ENCODE measurements at places on chromosomes 3 and 15.

- no peak overlapping the region for H3K4me3 ChIP-seq
- H3K36me3 ChIP-seq = no peaks in the 10 kb centered on the region
- no peaks in the 10 kb centered on the region for H3K4me1 ChIP-seq
- no peak overlapping the region for H3K27ac ChIP-seq
- DNase-seq = no peak
Observed at GRCh38 chr3:98657457-98657856, 64.0 kb upstream of the CPOX start.

GRCh38 chr15:55799291-55800212 is 56.6 kb upstream of the PRTG start:
- no peak for DNase-seq
- no peaks in the 10 kb centered on the region for H3K36me3 ChIP-seq
- H3K4me1 ChIP-seq = no peaks in the 10 kb centered on the region
- H3K27me3 ChIP-seq = no peaks in the 10 kb centered on the region
- H3K27ac ChIP-seq = no peak overlapping the region

DNA sequence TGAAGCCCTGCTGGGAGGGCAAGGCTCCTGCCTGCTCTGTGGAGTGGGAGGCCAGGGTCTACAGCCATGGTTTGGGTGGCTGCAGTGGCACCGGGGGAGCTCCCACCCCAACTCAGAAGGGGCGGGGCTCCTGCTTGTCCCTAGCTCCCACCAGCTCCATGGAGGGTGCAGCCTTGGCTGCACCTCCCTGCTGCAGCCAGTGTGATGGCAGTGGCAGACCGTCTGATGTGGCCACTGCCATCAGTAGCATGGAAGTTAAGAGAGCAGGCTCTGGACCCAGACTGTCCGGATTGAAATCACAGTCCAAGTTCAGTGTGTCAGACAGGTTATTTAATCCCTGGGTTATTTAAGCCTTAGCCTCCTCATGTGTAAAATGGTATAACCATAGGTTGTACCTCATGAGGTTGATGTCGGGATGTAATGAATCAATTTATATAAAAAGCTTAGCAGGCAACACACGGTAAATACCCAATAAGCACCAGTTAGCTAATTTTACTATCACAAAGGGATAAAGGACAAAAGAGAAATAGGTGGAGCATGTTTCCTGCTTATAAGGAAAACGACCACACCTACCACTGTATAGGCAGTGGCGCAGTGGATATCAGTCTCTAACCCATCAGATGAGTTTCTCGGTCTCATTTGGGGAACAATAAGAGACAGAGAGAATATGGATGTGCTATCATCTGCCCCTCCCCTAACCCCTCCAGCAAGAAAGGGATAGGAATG is 13.1 kb upstream of the NR1I2 start:
- no peak for DNase-seq
- no peaks in the 10 kb centered on the region for H3K36me3 ChIP-seq
- H3K4me3 ChIP-seq = no peak overlapping the region
- H3K27me3 ChIP-seq = no peaks in the 10 kb centered on the region
- no peak overlapping the region for H3K27ac ChIP-seq
- H3K4me1 ChIP-seq = no peaks in the 10 kb centered on the region

GRCh38 chr3:134699721-134700120 is 48.9 kb upstream of the KY start:
- H3K4me1 ChIP-seq = peaks cover 21% of the 10 kb centered on the region
- no peak overlapping the region for H3K27ac ChIP-seq
- H3K27me3 ChIP-seq = no peaks in the 10 kb centered on the region
- DNase-seq = no peak
- H3K4me3 ChIP-seq = no peak overlapping the region

- H3K27me3 ChIP-seq = no peaks in the 10 kb centered on the region
- no peak overlapping the region for H3K4me3 ChIP-seq
- no peak overlapping the region for H3K27ac ChIP-seq
- H3K36me3 ChIP-seq = no peaks in the 10 kb centered on the region
- no peak for DNase-seq
Observed at GRCh38 chr15:33154351-33155166, 40.0 kb downstream of the FMN1 start.

- H3K36me3 ChIP-seq = no peaks in the 10 kb centered on the region
- H3K4me3 ChIP-seq = no peak overlapping the region
- H3K27ac ChIP-seq = no peak overlapping the region
- H3K4me1 ChIP-seq = no peaks in the 10 kb centered on the region
Observed at GRCh38 chr15:36645106-36645505, 65.7 kb downstream of the CDIN1 start.

DNA sequence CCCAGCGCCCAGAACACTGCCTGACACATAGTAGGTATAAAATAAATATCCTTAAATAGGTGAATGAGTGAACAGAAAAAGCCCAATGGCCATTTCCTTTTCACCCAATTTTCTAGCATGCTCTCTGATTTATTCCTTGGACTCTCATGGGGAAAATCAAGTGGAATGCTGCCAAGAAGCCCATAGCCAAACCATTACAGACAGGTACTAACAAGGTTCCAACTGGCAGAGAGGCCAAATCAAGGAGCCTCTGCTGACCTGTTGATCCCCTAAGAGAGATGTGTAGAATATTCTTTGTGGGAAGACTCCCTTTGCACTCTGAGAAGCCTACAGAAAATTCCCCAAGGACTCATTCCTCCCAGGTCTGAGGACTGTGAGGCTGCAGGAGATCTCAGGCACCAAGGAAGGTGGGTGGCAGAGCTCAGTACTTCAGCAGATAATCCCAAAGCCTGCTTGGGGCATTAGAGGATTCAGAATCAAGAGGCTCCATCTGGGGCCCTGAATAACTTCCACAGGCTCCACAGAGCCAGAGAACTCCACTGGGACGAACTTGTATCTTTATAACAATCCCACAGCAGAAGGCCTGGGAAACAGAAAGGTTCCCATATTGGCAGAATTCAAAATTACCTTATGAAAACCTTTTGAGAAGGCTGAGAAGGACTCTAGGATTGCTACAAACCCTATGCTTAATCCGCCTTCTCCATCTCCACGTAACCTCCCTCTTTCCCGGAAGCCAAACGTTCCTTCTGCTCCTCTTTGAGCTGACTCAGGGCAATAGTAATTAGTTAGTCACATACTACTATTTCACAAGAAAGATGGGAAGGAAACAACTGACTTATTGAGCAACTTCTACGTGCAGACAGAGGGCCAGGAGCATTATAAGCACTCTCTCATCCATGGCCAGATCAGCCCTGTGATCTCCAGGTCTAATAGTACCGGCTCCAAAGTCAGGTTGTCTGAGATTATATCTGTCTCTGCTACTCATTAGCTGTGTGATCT is 34.5 kb downstream of the PRICKLE2 start:
- H3K4me1 ChIP-seq = peaks cover 65% of the 10 kb centered on the region
- no peaks in the 10 kb centered on the region for H3K36me3 ChIP-seq
- H3K27ac ChIP-seq = peak overlapping the region; percentile 80
- H3K4me3 ChIP-seq = no peak overlapping the region
- H3K27me3 ChIP-seq = no peaks in the 10 kb centered on the region

- DNase-seq = no peak
- H3K4me1 ChIP-seq = peaks cover 27% of the 10 kb centered on the region
- H3K27ac ChIP-seq = peak overlapping the region; percentile 66
- no peaks in the 10 kb centered on the region for H3K36me3 ChIP-seq
- peak overlapping the region; percentile 37 for H3K4me3 ChIP-seq
- H3K27me3 ChIP-seq = no peaks in the 10 kb centered on the region
Observed at GRCh38 chr3:115099986-115100571, 47.0 kb downstream of the ZBTB20 start.

- H3K27ac ChIP-seq = no peak overlapping the region
- no peak for DNase-seq
- no peak overlapping the region for H3K4me3 ChIP-seq
- H3K27me3 ChIP-seq = no peaks in the 10 kb centered on the region
- H3K4me1 ChIP-seq = no peaks in the 10 kb centered on the region
Observed at GRCh38 chr3:10583798-10584708, 78.7 kb upstream of the ATP2B2 start.

GRCh38 chr15:66775127-66776105 is 73.4 kb downstream of the SMAD6 start:
- peaks cover 40% of the 10 kb centered on the region for H3K4me1 ChIP-seq
- H3K27me3 ChIP-seq = no peaks in the 10 kb centered on the region
- no peak for DNase-seq
- H3K27ac ChIP-seq = peak overlapping the region; percentile 18

DNA sequence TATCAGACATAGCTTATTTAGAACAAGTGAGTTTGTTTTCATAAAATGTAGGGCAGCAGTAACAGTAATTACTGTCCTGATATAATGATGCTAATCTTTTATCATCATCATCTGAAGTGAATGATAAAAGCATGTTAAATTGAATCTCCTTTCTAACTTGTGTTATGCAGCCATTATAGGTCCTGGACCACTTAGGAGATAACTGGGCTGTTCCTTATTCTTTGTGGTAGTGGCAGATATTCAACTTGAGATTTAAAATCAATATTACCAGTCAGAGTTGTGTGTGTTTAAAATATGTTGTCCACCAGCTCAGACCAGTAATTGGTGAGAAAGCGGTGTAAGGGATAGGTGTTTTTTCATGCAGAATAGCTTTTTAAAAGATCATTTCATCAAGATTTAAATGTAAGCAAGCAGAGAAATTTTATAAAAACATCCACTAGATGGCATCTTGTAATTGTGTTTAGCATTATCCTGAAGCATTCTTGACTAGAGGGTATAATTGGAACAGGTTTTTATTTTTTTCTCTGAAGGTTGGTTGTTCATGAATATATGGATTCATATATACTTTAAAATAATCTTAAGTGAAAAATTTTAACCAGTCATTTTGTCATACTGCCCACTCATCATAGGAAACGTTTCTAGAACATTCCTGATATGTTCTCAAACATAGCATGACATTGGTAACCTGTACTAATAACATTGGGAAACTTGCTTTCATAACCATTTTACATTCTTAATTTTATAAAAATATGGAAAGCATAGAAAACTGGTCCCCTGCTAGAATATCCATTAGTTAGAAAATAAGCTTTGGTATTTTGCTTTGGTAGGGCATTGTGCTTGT is 153.9 kb downstream of the BBX start:
- no peaks in the 10 kb centered on the region for H3K27me3 ChIP-seq
- H3K4me3 ChIP-seq = no peak overlapping the region
- peaks cover 19% of the 10 kb centered on the region for H3K4me1 ChIP-seq

- H3K4me1 ChIP-seq = no peaks in the 10 kb centered on the region
- no peak overlapping the region for H3K4me3 ChIP-seq
- H3K27ac ChIP-seq = no peak overlapping the region
- H3K27me3 ChIP-seq = no peaks in the 10 kb centered on the region
Observed at GRCh38 chr3:63791974-63792373, 27.1 kb upstream of the C3orf49 start.

GRCh38 chr3:34248352-34248751 is 449.9 kb downstream of the PDCD6IP start:
- no peak for DNase-seq
- H3K4me3 ChIP-seq = no peak overlapping the region
- no peaks in the 10 kb centered on the region for H3K27me3 ChIP-seq
- no peaks in the 10 kb centered on the region for H3K36me3 ChIP-seq
- no peak overlapping the region for H3K27ac ChIP-seq

DNA sequence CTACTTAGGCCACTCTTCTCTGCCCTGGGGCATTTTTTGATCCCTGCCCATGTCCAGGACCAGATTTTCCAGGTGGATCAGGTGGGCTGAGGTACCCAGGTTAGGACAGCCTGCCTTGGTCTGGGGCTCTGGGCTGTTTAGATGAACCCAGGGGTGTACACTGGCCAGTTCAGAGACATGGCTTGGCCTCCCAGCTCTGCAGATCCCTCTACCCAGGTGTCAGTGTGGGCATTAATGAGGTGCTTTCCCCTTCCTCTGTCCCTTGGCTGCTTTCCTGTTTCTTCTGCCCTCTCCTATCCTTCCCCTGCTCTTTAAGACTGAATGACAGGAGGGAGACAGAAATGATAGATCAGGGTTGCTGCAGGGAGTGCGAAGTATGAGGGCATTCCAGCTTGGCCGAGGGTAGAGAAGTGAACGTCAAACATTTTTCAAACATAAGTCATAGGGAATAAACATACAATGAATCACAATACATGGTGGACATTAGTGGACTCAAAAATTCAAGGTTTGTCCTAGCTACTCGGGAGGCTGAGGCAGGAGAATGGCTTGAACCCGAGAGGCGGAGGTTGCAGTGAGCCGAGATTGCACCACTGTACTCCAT is 30.5 kb downstream of the RTP1 start:
- no peak overlapping the region for H3K27ac ChIP-seq
- no peaks in the 10 kb centered on the region for H3K4me1 ChIP-seq
- H3K36me3 ChIP-seq = no peaks in the 10 kb centered on the region
- no peaks in the 10 kb centered on the region for H3K27me3 ChIP-seq
- H3K4me3 ChIP-seq = no peak overlapping the region

GRCh38 chr3:40939030-40939740 is 260.1 kb upstream of the CTNNB1 start:
- peaks cover 17% of the 10 kb centered on the region for H3K4me1 ChIP-seq
- DNase-seq = no peak
- H3K36me3 ChIP-seq = no peaks in the 10 kb centered on the region
- H3K4me3 ChIP-seq = no peak overlapping the region

GRCh38 chr3:72750405-72750965 is 97.8 kb downstream of the SHQ1 start:
- H3K36me3 ChIP-seq = no peaks in the 10 kb centered on the region
- no peak for DNase-seq
- no peak overlapping the region for H3K27ac ChIP-seq
- H3K4me1 ChIP-seq = no peaks in the 10 kb centered on the region

GRCh38 chr15:92809064-92809879 is 90.9 kb upstream of the CHD2 start:
- peak overlapping the region; percentile 70 for H3K4me3 ChIP-seq
- peaks cover 41% of the 10 kb centered on the region for H3K4me1 ChIP-seq
- H3K27me3 ChIP-seq = no peaks in the 10 kb centered on the region
- DNase-seq = no peak
- H3K36me3 ChIP-seq = no peaks in the 10 kb centered on the region
- H3K27ac ChIP-seq = peak overlapping the region; percentile 99

- DNase-seq = no peak
- H3K4me1 ChIP-seq = peaks cover 14% of the 10 kb centered on the region
- no peaks in the 10 kb centered on the region for H3K27me3 ChIP-seq
- H3K36me3 ChIP-seq = no peaks in the 10 kb centered on the region
- no peak overlapping the region for H3K4me3 ChIP-seq
- no peak overlapping the region for H3K27ac ChIP-seq
Observed at GRCh38 chr3:124063197-124063909, 71.4 kb upstream of the ROPN1 start.

DNA sequence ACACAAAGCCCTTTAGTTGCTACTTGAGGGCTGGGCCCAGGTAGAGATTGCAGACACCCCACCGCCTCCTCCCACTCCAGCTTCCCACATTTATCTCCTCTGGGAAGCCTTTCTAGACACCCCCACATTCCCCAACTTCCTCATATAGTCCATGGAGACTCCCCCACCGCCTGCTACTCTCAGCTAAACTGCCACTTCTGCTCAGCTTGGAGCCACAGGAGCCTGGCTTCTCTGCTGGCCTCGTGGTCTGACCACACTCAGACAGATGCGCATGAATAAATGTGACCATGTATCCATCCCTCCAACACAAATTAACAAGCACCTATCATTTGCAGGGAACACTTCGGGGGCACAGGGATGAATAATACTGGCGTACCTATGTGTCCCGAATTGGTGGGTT is 10.5 kb upstream of the ACSBG1 start:
- H3K27ac ChIP-seq = no peak overlapping the region
- DNase-seq = no peak
- no peaks in the 10 kb centered on the region for H3K36me3 ChIP-seq
- H3K27me3 ChIP-seq = no peaks in the 10 kb centered on the region
- H3K4me1 ChIP-seq = no peaks in the 10 kb centered on the region

GRCh38 chr3:156847752-156848448 is 21.7 kb downstream of the LEKR1 start:
- no peak overlapping the region for H3K27ac ChIP-seq
- no peaks in the 10 kb centered on the region for H3K27me3 ChIP-seq
- H3K4me1 ChIP-seq = no peaks in the 10 kb centered on the region
- no peak overlapping the region for H3K4me3 ChIP-seq

GRCh38 chr15:101667881-101668280 is 15.7 kb upstream of the TM2D3 start:
- no peaks in the 10 kb centered on the region for H3K27me3 ChIP-seq
- H3K36me3 ChIP-seq = peaks cover 27% of the 10 kb centered on the region
- no peak overlapping the region for H3K27ac ChIP-seq
- DNase-seq = no peak
- no peak overlapping the region for H3K4me3 ChIP-seq
